ENCODE measurements at places on chromosomes 6 and 20. TPM values are rescaled to one million over a fixed set of nuclear protein-coding genes. Genes with fewer than 3 reads are reported as not detected.

The BMP7 gene
- not detected for polyA plus RNA-seq

GRCh38 chr6:83463886-83464285 lies 33.0 kb upstream of the ME1 start:
- H3K4me1 ChIP-seq: no peaks in the 10 kb centered on the region
- no peaks in the 10 kb centered on the region for H3K36me3 ChIP-seq
- no peak for DNase-seq

DNA sequence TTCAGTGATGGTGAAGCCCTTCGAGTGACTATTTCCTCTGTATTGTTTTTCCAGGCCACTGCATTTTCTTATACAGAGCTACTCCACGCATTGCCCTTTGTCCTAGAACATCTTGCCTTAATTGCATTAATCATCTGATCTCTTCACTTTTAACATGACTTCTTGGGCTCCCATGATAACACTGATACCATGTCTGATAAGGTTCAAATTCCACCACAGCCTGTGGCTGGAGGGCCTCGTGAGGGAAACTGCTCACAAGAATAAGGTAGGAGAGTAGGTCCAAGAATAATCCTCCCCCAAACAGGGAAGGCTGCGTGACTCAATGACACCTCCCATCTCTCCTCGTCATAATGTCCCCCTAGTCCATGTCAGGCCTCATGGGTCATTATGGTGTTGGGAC lies 165.5 kb upstream of the ECI2 start:
- H3K36me3 ChIP-seq: peaks cover 9% of the 10 kb centered on the region
- peaks cover 21% of the 10 kb centered on the region for H3K27me3 ChIP-seq
- no peak overlapping the region for H3K27ac ChIP-seq
- H3K4me1 ChIP-seq: no peaks in the 10 kb centered on the region

The GGTLC1 gene
- not detected for polyA plus RNA-seq

DNA sequence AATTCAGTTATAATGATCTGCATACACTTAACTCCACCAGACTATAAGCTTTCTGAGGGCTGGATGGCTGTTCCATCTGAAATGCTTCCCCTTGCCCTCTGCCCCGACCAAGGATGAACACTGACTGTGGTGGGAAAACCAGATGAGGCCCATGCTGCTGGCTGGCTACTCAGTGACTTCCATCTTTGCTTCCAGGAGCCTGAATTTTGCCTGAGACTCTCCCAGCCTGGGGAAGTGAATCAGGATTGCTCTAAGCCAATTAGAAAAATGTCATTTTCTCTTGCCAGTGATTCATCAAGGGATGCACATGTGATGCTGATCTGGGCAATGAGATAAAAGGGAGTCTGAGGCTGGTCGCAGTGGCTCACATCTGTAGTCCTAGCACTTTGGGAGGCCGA lies 1.7 kb upstream of the TOMM34 start:
- H3K27ac ChIP-seq: peak overlapping the region; percentile 20
- H3K27me3 ChIP-seq: no peaks in the 10 kb centered on the region
- H3K4me3 ChIP-seq: no peak overlapping the region
- H3K36me3 ChIP-seq: no peaks in the 10 kb centered on the region

The HSD17B8 gene
- 24.1 TPM for polyA plus RNA-seq

The GATA5 gene
- not detected for polyA plus RNA-seq

The WFDC5 gene
- not detected for polyA plus RNA-seq

The PKIG gene
- polyA plus RNA-seq: 219 TPM

DNA sequence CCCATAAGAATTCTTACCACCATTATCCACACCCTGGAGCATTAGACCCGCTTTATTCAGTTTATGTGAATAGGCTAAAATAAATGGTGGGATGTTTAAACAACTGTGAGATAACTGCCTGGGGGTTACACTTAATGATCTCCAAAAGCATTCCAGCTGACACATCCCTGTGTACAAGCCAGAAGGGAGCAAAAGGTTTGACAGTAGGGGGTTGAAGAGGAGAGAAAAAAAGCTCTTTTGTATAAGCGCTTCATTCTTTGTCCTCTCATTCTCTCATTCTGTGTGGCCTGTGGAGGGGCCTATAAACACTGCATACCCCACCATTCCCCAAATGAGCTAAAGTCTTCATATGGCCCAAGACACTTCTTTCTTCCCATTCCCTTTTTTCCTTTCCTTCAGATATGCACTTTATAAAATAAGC lies 30.8 kb upstream of the COL21A1 start:
- no peak for DNase-seq
- no peak overlapping the region for H3K27ac ChIP-seq
- no peaks in the 10 kb centered on the region for H3K36me3 ChIP-seq
- no peaks in the 10 kb centered on the region for H3K4me1 ChIP-seq
- no peaks in the 10 kb centered on the region for H3K27me3 ChIP-seq
- no peak overlapping the region for H3K4me3 ChIP-seq

DNA sequence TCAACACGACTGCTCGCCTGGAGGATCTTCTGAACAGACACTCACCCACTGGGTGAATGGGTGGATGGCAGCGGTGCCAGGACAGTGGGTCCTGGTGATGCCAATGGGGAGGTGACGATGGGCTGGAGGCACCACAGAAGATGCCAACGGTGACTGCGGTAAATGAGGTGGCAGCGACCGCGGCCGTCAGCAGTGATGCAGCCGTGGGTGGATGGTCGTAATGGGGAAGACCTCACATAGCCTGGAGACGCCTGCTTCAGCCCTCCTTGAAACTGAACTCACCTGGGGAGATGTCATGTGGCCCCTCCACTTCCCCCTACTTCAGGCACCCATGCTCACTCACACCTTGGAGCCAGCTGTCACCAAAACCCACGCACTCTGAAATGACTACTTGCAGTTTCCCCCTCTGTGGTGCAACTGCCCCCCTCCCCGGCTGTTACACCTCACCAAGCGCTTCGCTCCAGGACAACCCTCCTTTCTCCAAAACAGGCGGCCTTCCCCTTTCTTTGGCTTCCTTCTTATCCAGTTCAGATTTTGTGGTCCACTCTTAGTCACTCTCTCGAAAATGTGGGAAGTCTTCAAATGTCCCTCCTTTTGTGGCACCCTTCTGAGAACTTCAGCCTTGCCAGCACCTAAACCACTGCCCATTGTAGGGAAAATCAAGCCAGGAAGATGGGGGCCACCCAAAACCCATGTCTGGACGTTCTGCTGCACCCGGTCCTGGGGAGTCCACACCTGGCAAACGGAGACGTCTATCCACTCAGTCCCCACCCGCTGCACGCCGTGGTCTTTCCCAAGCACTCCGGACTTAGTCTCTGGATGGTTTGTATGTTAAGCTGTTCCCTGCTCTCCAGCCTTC lies 10.4 kb upstream of the ABHD16B start:
- H3K27me3 ChIP-seq: peaks cover 14% of the 10 kb centered on the region
- peaks cover 17% of the 10 kb centered on the region for H3K4me1 ChIP-seq
- DNase-seq: peak; percentile 46
- H3K4me3 ChIP-seq: no peak overlapping the region

GRCh38 chr6:136039185-136039584 lies 187.7 kb downstream of the PDE7B start:
- peaks cover 5% of the 10 kb centered on the region for H3K27me3 ChIP-seq
- no peak overlapping the region for H3K4me3 ChIP-seq
- DNase-seq: no peak
- H3K27ac ChIP-seq: no peak overlapping the region
- peaks cover 14% of the 10 kb centered on the region for H3K4me1 ChIP-seq

The TBX18 gene
- not detected for polyA plus RNA-seq

GRCh38 chr6:2875359-2876191 lies 27.5 kb downstream of the SERPINB9 start:
- H3K4me1 ChIP-seq: peaks cover 65% of the 10 kb centered on the region
- H3K27me3 ChIP-seq: no peaks in the 10 kb centered on the region
- peak; percentile 76 for DNase-seq
- peak overlapping the region; percentile 94 for H3K4me3 ChIP-seq

DNA sequence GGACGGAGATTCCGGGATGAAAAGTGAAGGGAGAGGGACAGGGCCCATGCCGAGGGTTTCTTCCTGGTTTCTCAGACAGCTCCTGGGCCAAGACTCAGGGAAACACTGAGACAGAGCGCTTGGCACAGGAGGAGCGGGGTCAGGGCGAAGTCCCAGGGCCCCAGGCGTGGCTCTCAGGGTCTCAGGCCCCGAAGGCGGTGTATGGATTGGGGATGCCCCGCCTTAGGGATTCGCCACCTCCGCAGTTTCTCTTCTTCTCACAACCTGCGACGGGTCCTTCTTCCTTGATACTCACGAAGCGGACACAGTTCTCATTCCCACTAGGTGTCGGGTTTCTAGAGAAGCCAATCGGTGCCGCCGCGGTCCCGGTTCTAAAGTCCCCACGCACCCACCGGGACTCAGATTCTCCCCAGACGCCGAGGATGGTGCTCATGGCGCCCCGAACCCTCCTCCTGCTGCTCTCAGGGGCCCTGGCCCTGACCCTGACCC lies 55.0 kb upstream of the HLA-A start:
- DNase-seq: peak; percentile 37
- peak overlapping the region; percentile 93 for H3K4me3 ChIP-seq
- no peaks in the 10 kb centered on the region for H3K36me3 ChIP-seq
- H3K4me1 ChIP-seq: peaks cover 60% of the 10 kb centered on the region

GRCh38 chr6:162468326-162468725 lies 259.2 kb downstream of the PRKN start:
- no peaks in the 10 kb centered on the region for H3K27me3 ChIP-seq
- no peak overlapping the region for H3K27ac ChIP-seq
- no peak overlapping the region for H3K4me3 ChIP-seq
- no peaks in the 10 kb centered on the region for H3K36me3 ChIP-seq
- DNase-seq: no peak
- peaks cover 3% of the 10 kb centered on the region for H3K4me1 ChIP-seq

DNA sequence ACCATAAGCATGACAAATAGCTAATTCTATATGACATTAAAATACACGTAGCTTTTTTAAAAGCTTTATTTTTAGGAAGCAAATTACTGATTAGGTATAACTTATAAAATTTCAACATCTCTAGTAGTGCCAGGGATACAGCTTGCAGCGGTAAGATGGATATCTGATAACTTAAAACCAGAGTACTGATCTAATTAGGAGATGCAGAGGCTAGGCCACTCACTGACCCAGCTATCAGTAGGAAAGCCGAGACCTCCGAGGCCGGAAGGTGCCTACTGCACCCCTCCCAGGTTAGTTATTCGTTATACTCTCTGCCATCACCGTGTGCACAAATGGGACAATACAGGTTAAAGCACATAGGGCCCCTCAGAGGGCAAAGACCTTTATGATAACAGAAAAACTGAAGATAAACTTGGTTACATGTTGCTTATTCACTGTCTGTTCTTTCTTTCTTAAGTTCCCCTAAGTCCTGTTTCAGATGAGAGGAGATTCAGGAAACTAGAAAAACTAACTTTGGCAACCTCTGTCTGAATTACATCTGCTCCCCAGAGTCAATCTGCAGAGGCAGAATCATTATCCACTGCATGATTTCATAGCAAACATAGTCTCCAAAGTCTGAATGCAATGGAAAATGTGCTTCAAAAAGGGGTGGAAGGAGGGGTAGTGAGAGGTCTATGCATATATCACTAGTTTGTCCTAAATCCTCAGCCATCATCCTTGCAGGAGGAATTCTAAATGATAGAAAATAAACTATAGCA lies 60.8 kb downstream of the RIPOR2 start:
- H3K36me3 ChIP-seq: peaks cover 34% of the 10 kb centered on the region
- H3K27me3 ChIP-seq: no peaks in the 10 kb centered on the region
- no peak for DNase-seq
- peak overlapping the region; percentile 65 for H3K27ac ChIP-seq

GRCh38 chr6:108078191-108078590 lies 3.6 kb upstream of the OSTM1 start:
- no peak for DNase-seq
- H3K4me3 ChIP-seq: no peak overlapping the region
- H3K4me1 ChIP-seq: peaks cover 11% of the 10 kb centered on the region

DNA sequence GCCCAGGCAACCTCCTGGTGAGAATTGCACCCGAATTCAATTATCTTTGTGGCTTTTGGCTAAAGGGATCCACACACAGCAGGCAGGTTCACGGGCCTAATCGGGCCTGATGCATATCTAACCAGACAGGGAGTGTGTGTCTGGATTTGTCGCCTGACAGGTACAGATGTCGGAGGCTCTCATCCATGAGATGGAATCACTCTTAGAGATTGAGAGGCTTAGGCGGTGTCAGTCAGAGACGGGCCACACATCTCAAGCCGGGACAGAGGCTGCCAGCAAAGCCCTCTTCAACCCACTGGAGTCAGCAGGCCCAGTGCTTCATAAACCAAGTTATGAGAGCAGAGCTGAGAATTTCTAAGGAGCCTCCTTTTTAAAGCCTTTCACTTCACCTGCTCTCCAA lies 247.0 kb downstream of the LRFN2 start:
- H3K4me1 ChIP-seq: no peaks in the 10 kb centered on the region
- DNase-seq: no peak
- no peak overlapping the region for H3K27ac ChIP-seq
- peaks cover 17% of the 10 kb centered on the region for H3K27me3 ChIP-seq
- H3K4me3 ChIP-seq: no peak overlapping the region

The BYSL gene
- 5.0 TPM for polyA plus RNA-seq

DNA sequence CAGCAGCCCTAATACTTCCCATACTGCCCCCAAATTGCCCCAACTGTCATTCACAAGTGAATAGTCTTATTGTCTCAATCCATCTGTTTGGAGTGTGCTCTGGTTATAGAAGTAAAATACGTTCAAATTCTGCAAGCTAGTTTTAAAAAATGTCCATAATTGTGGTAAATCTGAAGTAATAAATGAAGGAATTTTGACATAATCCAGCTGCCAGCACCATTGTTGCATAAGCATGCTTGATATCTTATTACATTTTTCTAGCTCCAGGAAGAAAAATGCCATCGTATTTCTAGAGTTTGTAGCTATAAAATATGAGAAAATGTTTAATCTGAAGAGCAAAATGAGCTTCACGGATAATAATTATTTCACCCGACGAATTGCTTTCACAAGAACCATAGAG lies 664.7 kb downstream of the RFPL4B start:
- no peaks in the 10 kb centered on the region for H3K4me1 ChIP-seq
- no peaks in the 10 kb centered on the region for H3K27me3 ChIP-seq
- H3K27ac ChIP-seq: no peak overlapping the region
- no peak for DNase-seq
- no peak overlapping the region for H3K4me3 ChIP-seq

DNA sequence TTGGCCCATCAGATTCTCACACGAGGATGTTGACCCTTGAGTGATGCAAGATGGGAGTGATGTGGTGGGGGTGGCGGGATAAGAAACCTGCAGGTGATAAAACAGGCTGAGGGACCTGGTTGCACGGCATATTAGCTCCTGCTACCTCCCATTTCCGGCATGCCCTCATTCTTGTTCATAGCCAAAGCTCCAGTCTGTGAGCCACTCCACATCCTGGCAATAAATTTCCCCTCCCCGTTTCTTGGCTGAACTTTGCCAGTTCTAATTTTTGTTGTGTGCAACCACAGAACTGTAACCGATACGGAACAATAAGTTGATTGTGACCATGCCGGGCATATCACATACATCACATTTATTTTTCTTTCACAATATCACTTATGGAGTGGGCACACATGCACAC lies 41.6 kb upstream of the NFATC2 start:
- H3K4me3 ChIP-seq: no peak overlapping the region
- peaks cover 9% of the 10 kb centered on the region for H3K4me1 ChIP-seq
- no peaks in the 10 kb centered on the region for H3K36me3 ChIP-seq
- peaks cover 21% of the 10 kb centered on the region for H3K27me3 ChIP-seq
